Tongue (tissue), 3 donors: ENCODE measurements at places on chromosomes 7 and 10.

DNA sequence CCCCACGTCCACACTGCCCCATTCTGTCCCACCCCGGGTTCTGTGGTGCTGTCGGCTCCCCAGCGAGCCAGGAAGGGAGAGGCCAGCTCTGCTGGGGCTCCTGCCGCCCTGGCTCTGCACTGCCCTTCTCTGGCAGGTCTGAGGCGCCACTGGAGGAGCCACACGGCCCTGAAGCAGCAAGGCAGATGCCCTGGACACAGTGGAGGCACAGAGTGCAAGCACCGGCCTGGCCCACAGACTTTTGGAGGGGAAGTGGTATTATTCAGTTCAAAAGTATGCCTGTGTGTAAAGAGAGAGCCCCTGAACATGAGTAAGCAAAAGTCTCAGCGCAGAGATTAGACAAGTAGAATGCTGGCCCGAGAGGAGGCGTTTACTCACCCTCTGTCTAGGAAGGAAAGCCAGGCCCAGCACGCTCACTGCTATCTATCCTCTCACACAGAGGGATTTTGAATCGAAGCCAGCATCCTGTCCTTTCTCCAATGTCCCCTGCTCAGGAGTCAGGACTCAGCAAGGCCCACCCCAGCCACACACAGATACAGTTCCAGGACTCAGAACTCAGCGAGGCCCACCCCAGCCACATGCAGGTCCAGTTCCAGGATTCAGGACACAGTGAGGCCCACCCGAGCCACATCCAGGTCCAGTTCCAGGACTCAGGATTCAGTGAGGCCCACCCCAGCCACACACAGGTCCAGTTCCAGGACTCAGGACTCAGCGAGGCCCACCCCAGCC lies 115.0 kb downstream of the EGFR start:
- no peak for DNase-seq

DNA sequence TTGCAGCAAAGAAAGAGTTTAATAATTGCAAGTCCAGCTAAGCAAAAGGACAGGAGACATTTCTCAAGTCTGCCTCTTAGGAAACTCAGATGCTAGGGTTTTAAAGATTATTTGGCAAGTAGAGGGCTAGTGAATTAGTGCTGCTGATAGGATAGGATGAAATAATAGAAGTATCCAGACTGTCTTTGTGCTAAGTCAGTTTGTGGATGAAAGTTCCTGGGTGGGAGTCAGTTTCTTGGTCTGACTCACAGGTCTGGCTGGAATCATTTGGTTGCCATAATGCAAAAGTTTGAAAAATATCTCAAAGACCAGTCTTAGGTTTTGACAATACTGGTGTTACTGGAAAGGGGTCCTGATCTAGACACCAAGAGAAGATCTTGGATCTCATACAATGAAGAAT lies 42.6 kb upstream of the INHBA start:
- DNase-seq = no peak

DNA sequence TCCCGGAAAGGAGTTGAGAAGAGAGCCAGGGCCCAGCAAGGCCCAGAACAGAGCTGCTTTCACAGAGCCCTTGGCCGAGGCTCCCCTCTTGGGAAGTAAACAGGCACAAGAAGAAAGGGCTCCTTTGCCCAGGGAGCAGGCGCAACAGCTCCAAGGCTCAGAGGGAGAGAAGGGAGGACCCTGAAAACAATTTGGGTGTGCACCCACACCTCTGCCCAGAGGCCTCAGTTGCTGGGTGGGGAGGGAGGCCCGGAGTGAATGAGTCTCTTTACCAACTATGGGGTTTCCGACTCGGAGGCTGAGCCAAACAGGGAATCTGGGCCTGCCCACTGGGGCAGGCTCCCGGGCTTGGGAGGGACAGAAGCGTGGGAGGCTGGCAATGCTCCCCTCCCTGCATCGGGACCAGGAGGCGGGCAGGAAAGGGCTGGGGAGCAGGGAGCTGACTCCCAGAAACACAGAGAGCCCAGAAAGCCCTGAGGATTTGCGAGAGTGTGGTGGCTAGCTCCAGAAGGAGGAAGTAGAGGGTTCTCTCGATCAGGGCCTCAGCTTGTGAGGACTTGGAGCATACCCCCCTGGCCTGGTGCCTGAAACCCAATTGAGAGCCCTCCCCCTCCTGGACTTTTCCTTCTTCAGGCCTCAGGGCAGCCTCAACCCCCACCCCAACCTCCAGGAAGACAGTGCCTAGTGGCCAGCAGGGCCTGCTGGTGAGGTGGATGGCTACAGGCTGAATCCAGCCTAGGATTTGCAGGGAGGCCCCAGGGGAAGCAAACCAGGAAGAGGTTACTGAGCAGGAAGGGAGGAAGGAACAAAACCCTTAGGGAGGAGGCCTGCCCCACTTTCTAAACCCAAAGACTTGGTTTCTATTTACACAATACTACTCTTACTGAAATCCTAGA lies 6.2 kb downstream of the C10orf105 start:
- DNase-seq = peak; percentile 87

- DNase-seq = no peak
Measured at GRCh38 chr10:113053881-113054280, 103.8 kb downstream of the TCF7L2 start.

DNA sequence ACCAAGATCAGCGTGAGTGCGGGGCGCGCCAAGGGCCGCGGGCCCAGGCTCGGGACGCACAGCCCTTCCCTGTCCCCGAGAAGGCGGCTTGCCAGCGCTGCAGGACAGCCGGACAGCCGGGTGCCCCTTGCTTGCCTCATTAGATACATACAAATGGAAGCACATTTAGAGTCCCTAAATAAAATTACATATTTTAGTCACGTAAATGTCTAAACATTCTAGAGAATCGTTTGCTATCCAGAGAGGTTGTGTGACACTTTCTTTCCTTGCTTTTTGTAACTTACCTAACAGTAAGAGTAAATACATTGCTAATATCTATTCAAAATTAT lies 4.8 kb downstream of the VSTM2A start:
- DNase-seq = no peak

- DNase-seq = no peak
Measured at GRCh38 chr10:96656198-96656577, 64.1 kb downstream of the PIK3AP1 start.

GRCh38 chr7:134018306-134018705 lies 108.8 kb upstream of the LRGUK start:
- no peak for DNase-seq

DNA sequence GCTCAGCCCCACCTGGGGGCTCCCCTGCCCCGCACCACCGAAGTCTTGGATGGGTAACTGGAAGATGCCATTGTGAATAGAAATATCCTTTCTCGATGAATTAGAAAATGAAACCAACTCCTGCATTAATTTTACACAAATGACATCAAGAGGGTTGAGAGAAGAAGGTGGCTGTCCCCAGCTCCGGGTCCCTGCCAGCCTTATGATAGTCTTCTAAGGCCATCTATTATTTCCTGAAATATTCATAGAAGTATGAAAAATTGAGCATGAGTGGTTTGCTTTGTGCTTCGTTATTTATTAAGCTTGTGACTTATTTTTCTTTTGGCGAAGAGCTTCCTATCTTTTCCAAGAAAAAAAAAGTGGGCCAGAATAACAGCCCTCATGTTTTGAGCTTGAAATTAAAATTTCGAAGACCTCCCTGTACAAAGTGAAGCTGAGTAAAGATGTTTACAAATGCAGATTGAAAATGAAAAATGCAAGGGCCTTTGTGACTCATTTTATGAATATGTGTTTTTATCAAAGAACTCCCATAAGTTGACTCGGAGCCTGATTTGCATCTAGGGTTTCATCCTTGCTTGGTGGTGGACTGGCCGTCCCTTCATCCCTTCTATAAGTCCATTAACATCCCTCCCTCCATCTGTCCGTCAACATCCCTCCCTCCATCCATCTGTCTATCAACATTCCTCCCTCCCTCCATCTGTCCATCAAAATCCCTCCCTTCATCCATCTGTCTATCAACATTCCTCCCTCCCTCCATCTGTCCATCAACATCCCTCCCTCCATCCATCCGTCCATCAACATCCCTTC lies 20.5 kb upstream of the CFAP46 start:
- no peak for DNase-seq

DNA sequence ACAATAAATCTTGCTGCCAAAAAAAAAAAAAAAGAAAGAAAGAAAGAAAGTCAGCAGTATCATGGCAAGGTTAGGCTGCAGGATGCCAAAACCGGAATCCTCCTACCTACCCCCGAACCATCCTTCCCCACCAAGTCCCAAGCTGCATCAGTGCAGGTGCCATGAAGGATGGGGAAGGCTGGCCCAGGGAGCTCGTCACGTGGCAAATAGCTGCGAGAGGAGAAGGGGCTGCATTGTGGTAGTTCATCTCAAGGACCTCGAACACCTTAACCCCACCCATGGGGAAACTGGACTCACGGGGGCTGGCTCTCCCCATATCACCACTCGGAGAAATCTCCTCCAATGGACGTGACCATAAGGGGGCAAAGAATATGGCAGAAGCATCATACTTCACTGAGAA lies 86.2 kb downstream of the TACC2 start:
- DNase-seq = no peak

DNA sequence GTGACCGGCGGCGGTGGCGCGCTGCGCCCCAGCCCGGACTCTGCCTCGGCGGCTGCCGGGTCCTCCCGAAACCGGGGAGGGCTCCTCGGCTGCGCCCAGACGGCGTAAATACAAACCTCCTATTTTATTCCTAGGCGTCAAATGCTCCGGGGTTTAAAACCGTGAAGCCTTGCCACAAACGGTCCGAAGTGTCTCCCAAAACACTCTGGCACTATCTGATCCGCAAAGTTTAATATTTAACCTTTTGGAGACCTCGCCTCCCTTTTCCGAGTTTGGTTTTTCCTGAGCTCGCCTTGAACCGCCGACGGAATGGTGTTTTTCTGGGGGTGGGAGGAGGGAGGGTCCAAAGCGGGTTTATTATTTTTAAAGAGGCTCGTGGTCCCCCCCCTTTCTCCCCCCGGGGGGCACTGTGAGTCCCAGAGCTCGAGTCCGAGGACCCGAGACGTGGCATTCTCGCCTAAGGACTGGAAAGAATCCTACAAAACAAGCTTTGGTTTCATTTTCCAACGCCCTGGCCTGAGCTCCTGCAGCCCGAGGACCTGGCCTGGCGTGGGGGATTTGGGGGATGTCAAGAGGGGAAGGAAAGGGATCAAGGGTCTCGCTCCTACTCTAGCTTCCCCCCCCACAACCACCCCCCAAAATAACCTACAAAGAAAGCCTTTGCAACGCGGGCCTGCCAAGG lies 1.8 kb downstream of the TNRC18 start:
- peak; percentile 74 for DNase-seq

DNA sequence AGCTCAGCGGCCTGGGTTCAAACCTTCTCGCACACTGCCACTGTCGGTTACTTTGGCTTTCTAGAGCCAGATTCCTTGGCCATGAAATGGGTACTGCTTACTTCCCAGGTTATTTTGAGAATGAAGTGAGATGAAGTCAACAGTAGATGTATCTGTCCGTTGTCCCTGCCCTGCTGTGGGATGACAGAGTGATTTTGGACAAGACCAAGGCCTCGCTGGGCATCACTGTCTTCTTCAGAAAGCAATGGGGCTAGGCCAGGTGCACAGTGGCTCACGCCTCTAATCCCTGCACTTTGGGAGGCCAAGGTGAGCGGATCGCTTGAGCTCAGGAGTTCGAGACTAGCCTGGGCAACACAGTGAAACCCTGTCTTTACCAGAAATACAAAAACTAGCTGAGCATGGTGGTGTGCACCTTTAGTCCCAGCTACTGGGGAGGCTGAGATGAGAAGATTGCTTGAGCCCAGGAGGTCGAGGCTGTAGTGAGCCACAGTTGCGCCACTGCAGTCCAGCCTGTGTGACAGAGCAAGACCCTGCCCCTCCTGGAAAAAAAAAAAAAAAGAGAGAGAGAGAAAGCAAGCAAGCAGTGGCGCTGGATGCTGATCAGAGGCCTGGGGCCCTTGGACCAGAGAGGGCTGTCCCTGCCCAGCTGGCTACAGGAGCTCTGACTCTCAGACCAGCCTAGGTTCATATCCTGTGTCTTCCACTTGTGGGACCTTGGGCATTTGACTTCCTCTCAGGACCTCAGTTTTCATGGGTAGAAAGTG lies 25.8 kb downstream of the ZMIZ1 start:
- DNase-seq = no peak
